ENCODE measurements at places on chromosomes 6 and 20. TPM values are rescaled to one million over a fixed set of nuclear protein-coding genes. Genes with fewer than 3 reads are reported as not detected.

DNA sequence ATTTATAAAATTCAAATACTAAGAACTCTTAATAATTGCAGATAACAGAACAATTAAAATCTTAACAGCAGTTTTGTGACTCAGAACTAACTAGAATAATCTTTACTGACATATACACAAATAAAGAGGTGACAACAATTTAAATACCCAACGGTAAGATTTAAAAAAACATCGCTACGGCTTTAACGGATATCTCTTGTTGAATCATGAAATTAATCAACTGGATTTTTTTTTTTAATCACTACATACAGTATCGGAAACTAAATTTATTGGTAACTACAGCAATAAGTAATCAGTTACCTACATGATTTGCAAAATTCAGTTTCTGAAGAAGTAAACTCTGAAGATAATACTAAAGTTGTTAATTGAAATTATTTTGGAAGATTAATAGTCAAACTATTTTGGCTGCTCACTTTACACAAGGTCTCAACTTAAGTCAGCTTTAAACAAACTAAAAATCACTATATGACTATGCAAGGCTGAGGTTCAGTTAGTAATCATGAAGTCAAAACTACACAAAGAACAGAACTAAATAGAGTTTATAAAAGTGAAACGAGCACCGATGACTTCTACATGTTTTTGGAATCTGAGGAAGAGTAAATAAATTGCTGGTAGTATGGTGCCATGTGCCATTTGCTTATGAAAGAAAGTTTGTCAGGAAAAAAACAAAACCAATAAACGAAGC lies 128.8 kb downstream of the HUS1B start:
- no peak for DNase-seq

DNA sequence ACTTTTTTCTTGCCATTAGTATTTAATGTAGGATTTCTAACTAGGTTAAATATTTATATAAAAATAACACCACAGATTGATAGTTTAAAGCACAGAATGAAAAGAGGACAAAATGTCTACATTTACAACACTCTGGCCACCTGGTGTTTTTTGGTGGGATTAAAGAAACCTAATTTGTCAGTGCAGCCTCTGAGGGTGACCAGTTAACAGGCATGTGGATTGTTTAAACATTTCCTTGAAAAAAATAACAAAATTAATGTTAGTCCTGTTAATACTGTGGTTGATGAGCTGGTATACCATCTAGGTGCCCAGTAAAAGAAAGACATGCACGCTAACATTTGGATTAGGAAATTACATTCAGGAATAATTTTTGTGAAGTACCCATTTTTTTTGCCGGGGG lies 8.8 kb downstream of the SLC9A8 start:
- DNase-seq: no peak

- no peak for DNase-seq
Observed at GRCh38 chr20:45322952-45323383, 14.9 kb upstream of the MATN4 start.

The CST2 gene
- total RNA-seq: not detected

The APCDD1L gene
- not detected for total RNA-seq

Data from activated T-cell treated with anti-CD3 and anti-CD28 coated beads, Interleukin-2, amount 50 U/mL, for 4 hours (primary cell).